Dermis microvascular lymphatic vessel endothelial cell (primary cell): ENCODE measurements at places on chromosomes 7 and 10. TPM values are rescaled to one million over a fixed set of nuclear protein-coding genes. Genes with fewer than 3 reads are reported as not detected.

GRCh38 chr7:37901236-37901827, 15.3 kb downstream of the SFRP4 start:
- peak; percentile 17 for DNase-seq

GRCh38 chr10:20841419-20841818, 55.7 kb downstream of the NEBL start:
- no peak for DNase-seq

Gene GIMAP7
- total RNA-seq, result 64.4 and 108 TPM in 2 replicates

DNA sequence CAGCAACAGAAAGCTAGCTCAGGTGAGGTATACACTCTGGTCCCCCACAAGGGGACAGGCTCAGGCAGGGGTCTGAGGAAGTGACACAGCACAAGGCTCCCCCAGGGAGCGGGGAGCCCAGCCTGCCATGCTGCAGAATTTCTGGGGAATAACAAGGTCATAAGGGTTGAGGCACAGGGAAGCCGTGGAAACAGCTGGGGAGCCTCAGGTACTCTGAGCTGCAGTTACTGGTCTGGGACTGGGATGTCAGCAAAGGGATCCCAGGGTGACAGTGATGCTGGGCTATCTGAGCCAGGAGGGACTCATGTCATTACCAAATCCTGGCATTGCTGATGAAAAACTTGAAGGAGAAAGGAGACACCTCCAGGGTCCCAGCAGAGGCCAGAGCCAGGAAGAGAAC, 64.4 kb upstream of the NANOS1 start:
- no peak for DNase-seq

DNA sequence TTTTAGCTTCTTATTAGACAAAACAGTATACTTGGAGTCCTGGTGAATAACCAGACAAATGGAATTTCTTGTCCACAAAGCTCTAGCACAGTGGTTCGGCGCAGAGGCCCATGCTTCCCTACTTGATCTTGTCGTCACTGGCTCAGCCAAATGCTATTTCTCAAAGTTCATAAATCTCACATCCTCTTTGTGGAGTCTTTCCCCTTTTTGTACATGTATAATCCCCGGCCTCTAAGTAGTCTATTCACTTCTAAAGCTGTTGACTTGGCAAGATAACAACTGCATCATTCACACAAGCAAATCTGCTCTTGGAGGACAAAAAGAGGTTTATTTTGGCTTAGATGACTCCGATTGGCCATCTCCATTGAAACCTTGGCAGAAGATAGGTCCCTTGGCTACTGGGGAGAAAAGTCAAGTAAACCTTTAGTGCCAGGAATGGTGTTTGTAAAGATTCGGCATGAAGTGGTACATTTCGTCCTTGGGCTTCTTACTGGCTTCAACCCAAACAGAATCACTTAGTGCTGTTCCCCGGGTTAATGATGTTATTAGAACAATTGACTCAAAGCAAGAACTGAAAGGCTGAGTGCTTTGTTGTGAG, 5.1 kb upstream of the AKR1E2 start:
- no peak for DNase-seq

- DNase-seq, result peak; percentile 76
Measured at GRCh38 chr10:132516771-132517725, 20.5 kb upstream of the INPP5A start.

Gene GPR15LG
- not detected in 2 replicates for total RNA-seq

Gene ABCB1
- 1.0 and 1.3 TPM in 2 replicates for total RNA-seq

DNA sequence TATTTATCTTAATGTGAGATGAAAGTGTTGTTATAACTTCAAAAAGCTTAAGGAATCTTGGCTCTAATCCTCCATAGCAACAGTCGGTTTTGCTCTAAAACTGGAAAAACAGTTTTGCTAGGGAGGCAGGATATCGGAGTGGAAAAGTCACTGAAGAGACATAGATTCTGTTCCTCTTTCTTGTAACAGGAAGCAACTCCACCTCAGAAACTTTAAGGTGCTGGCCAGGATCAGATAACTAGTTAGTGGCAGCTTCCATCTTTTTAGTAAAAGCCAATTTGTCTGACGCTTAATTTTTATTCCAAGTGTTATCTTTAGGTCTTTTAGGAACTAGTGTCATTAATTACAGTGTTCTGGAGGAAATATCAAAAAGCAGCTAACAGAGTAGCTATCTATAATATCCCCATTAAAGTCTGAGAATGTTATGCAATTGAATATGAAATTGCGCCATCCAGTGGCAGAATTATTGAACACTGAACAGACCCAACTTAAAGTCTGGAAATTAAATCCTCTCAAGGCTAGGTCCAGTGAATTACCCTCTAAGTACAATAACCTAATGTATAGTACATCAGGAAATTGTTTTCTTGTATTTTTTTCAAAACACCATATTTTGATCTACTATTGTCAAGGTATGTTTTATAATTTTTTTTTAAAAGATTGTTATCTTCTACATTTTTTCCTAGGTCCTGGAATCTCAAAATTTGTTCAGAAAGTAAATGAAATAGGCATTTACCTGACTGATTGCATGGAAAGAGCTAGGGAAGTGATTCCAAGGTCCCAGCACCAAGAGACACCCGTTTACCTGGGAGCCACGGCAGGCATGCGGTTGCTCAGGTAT, 65.9 kb upstream of the CC2D2B start:
- DNase-seq, result peak; percentile 85

Gene FAM24B
- total RNA-seq, result 0.63 and 3.2 TPM in 2 replicates

DNA sequence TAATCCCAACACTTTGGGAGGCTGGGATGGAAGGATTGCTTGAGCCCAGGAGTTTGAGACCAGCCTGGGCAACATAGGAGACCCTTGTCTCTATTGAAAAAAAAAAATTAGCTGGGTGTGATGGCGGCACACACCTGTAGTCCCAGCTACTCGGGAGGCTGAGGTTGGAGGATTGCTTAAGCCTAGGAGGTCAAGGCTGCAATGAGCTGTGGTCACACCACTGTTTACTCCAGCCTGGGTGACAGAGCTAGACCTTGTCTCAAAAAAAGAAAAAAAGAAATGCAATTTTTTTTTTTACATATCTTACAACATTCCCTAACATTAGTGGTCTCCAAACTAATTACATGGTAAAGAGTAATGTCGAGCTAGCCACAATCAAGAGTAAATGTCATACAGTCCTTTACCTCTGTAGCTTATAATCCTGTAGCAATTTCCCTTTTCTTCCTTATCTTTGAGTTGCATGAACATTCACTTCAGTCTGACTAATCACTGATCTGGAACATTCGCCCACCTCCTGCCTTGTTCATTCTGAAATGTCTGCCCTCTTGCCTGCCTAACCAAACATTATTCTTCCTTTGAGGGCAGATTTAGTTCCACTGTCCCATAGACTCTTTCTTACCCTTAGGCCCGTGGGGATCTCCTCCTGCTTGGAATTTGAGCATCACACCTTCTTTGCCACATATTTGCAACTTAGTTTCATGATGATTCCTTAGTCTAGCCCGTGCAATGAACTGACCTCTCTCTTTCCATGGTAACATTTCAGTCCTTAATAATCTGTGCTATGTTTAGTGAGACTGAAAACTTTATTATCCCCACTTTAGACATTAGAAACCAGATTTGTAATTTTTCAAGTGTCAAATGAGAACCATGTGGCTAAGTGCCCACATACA, 4.8 kb upstream of the VCL start:
- no peak for DNase-seq

- no peak for DNase-seq
Measured at GRCh38 chr7:51647931-51648351, 331.3 kb upstream of the COBL start.

GRCh38 chr7:40694026-40694809, 559.4 kb downstream of the SUGCT start:
- DNase-seq, result no peak

- no peak for DNase-seq
Measured at GRCh38 chr10:5910323-5911100, 20.5 kb downstream of the FBH1 start.

GRCh38 chr10:84845628-84846261, 517.4 kb downstream of the CCSER2 start:
- no peak for DNase-seq

Gene DIP2C
- 4.5 and 13.4 TPM in 2 replicates for total RNA-seq

DNA sequence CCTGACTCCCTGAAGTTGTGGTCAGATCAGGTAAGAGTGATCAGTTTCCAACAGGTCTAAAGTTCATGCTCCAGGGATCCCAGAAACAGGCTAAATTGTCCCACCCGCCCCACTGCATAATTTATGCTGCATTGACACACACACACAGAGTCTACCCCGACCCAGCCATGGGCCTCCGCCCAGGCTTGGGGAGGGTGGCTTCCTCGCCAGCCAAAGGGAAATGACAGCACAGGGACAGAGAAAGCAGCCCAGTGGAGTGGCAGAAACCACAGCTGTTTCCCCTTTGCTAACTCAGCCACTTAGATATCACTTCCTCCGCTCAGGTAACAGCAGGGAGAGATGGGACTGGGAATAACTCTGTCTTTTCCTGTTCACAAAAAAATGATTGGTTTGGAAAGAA, 9.4 kb downstream of the SH3PXD2A start:
- peak; percentile 64 for DNase-seq

Gene TUBB8
- under 0.01 TPM in 1 of 2 replicates, not detected in the other for total RNA-seq

DNA sequence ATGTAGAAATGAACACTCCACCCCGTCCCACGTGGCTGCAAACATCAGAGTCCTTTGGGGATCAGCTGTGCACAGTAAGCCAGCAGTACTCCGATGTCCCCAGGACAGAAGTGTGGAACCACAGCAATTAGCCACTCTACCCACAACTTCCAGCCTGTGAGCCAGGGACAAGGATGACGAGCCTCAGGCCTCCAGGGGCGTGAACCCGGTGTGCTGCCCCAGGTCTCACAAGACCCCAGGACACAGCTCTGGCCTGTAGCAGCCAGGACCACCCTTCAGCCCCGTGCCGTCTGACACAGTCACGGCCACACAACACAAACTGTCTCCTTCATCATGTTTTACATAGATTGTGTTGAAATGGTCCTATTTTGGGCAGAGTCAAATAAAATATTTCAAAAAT, 113.0 kb upstream of the DIP2C start:
- no peak for DNase-seq

GRCh38 chr10:124683814-124684213, 60.4 kb downstream of the FAM53B start:
- peak; percentile 19 for DNase-seq

GRCh38 chr10:26792758-26793495, 67.8 kb downstream of the ABI1 start:
- no peak for DNase-seq
